Naive thymus-derived CD4-positive, alpha-beta T cell (primary cell): ENCODE measurements at places on chromosomes 5 and 9. TPM values are rescaled to one million over a fixed set of nuclear protein-coding genes. Genes with fewer than 3 reads are reported as not detected.

The ADAMTSL2 gene
- total RNA-seq, result not detected in 2 replicates

The LTC4S gene
- 7.2 TPM for total RNA-seq

- no peak for DNase-seq
These were observed 11.7 kb downstream of the CAVIN4 start for GRCh38 chr9:100589582-100589981.

DNA sequence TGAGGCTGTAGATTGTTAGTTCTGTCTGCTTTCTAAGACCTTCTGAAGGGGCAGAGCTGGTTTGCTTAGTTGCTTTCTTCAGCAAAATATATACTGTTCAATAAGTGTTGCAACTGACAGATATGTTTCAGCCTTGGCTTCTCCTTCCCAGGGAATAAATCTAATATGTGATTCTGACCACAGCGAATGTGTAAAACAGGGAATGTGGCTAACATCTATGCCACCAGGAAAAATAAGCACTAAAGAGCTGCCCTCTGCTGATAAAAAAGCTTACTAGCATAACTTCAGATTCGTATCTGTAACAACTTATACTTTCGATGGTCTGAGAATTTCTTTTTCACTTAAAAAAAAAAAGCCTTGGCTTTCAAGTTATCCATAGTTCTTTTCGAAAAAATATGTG, 13.0 kb upstream of the OSMR start:
- DNase-seq, result no peak

The PAPPA gene
- total RNA-seq, result 0.64 TPM

The TAF1L gene
- 0.05 TPM in 1 of 2 replicates, not detected in the other for total RNA-seq
